Activated CD4-positive, alpha-beta T cell treated with anti-CD3 and anti-CD28 coated beads for 4 hours (primary cell): ENCODE measurements at places on chromosomes 3 and 15.
A peak's percentile ranks its signal among the peaks of the same experiment; 100 is the strongest.

DNA sequence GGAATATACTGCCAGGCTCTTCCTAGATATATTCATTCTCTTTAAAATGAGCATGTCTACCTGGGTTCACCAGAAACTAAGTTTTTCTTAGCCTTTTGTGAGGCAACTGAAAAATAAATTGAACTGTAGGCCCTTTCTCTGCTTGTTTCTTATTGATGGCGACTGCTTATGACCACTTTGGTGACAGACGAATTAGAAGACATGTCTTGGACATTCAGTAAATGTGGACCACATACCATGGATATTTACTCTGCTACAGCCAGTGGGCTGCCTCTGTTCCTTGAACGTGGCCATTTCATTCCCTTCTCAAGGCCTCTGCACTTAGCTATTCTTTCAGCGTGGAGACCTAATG, 603 bp upstream of the SELENOK start:
- no peak for DNase-seq

DNA sequence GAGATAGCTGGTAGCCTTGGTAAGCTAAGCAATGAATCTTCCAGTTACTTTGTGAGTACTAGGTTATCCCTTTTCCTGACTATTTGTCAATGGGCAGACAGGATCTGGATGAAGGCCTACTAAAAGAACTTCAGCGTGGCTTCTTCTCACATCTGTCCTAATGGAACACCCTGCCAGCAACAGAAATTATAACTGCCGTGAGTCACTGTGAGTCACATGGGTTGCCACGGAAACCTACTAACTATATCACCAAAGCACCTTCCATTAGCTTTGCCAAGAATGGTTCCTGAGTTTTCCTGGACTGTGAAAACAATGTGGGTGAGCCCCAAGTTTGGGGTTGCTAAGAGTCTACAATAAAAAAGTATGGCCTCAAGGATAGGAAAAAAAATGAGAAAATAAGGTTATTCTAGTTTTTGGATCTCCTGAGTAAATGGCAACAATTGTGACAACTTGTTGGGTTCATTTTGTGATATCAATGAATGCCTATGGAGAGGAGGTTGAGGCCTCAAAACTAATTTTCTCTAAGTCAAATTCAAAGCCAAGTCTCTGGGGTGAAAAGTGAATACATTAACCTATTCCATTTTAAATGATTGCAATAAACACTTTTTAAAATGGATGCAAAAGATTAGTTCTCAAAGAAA, 195.1 kb upstream of the ICE2 start:
- peak; percentile 59 for DNase-seq

GRCh38 chr15:89457086-89457485, 39.3 kb downstream of the RHCG start:
- DNase-seq, result no peak

- DNase-seq, result no peak
These were observed 64.5 kb downstream of the PLD1 start for GRCh38 chr3:171745577-171746319.

DNA sequence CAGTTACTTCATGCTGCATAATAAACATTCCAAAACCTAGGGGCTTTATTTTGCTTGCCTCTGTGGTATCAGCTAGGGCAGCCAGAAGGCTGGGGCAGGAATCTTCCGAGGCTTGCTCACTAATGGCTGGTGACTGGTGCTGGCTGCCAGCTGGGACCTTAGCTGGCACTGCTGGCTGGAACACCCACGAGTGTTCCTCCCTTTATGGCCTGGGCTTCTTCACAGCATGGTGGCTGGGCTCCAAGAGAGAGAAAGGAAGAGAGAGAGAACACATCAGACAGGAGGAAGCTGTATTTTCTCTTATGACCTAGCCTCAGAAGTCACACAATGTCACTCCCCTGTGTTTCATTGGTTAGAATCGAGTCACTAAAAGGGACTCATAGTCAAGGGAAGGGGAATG, 23.9 kb upstream of the CDCP1 start:
- no peak for DNase-seq

DNA sequence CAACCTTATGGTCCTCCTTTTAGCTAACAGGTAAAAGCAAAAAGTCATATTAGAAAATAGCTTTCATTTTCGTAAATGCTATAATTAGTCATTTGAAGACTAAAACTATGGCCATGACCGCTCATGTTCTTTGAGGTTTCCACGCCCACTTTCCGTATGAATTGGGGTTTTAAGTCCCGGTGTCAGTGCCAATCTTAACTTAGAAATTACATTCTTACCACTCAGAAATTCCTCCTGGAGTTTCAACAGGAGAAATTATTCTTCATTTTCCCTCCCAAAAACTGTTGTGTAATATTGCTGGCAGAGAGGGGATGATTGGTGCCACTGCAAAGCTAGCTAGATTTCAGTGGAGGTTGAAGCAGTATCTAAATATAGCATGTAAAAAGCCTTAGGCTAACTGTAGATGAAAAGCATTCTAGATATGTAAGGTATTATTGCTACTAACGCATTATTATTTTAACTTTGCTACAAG, 71.0 kb upstream of the MDFIC2 start:
- no peak for DNase-seq

DNA sequence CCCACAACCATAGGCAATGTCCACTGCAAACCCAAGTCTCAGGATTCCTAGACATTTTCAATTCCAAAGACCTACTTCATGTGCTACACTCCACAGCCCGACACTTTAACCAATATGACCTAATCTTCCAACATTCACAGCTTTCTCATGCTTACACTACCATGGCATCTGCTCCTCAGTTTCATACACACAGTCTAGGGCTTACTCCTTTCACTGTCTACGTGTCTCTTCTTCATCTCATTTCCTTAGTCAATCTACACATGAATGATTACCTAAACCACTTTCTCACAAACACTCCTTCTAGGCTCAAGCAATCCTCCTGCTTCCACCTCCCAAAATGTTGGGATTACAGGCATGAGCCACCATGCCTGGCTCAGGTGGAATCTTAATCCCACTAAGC, 106.3 kb downstream of the STAG1 start:
- no peak for DNase-seq

DNA sequence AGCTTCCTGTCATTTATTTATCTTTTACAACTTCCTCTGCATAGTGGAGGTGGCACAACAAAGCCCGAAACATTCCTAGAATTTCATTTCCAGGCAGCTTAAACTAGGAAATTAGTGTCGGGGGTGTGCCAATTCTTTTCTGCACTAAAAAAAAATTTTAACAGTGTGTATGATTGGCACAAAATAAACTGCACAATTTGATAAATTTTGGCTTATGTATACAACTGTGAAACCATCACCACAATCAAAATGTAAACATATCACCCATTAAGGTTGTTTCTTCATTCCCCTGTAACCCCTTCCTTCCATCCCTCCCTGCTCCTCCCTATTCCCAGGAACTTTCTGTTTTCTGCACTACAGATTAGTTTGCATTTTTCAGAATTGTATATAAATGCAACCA, 54.7 kb downstream of the RPL39L start:
- DNase-seq, result no peak

GRCh38 chr3:108185536-108185935, 36.7 kb downstream of the IFT57 start:
- no peak for DNase-seq

GRCh38 chr3:10259798-10260197, 11.5 kb downstream of the TATDN2 start:
- no peak for DNase-seq

GRCh38 chr15:91302588-91303439, 202.8 kb downstream of the SV2B start:
- DNase-seq, result peak; percentile 15

- no peak for DNase-seq
These were observed 151.7 kb downstream of the C3orf38 start for GRCh38 chr3:88301273-88301995.

DNA sequence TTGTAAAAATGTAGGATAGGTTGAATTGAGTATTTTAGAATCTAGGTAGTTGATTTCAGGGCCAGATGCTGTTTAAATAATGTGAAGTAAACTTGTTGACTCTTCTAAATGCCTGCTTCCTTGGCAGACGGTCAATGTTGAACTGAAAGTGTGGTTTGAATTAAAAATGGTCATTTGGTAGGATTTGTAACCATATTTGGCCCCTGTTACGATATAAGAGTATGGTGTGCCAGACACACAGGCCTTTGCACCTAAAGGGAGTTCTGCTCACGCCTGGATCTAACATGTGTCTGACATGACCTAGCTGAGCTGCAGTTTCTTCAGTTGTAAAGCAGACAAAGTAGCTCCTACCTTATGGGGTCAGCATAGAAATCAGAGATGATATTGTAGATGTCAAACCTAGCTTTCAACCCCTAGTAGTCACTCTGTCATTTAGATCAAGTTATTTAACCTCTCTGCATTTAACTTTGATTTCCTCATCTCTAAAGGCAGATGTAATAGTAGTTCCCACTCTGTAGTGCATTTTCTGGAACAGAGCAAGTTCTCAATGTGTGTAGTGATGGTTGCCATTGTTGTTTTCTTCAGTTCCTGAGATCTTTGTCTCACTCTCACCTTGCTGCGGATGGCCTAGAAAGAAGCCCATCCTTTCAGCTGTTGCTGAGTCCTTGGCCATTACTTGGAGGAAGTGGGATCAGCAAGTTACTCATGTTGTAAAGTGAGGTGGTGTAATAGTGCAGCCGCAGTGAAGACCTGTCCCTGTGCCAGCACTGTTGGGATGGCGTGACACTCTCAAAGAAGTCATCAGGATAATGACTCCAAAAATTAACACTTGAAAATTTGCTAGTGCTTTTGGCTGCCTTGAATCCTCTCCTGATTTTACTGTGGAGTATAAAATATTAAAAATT, 90.2 kb downstream of the GHSR start:
- no peak for DNase-seq
